ENCODE measurements at places on chromosomes 3 and 15. TPM values are rescaled to one million over a fixed set of nuclear protein-coding genes. Genes with fewer than 3 reads are reported as not detected.
A peak's percentile ranks its signal among the peaks of the same experiment; 100 is the strongest.

Gene C3orf80
- total RNA-seq = not detected

Gene CMTM8
- 5.0 TPM for total RNA-seq

Gene PLA2G4B
- 2.1 TPM for total RNA-seq

Gene C3orf18
- total RNA-seq = 17.1 TPM

Gene RAD51
- total RNA-seq = 69.6 TPM

Gene RASSF1
- 51.7 TPM for total RNA-seq

Gene TLR9
- 0.85 TPM for total RNA-seq

Gene ZNF80
- 0.82 TPM for total RNA-seq

Gene RHOV
- total RNA-seq = 0.45 TPM

DNA sequence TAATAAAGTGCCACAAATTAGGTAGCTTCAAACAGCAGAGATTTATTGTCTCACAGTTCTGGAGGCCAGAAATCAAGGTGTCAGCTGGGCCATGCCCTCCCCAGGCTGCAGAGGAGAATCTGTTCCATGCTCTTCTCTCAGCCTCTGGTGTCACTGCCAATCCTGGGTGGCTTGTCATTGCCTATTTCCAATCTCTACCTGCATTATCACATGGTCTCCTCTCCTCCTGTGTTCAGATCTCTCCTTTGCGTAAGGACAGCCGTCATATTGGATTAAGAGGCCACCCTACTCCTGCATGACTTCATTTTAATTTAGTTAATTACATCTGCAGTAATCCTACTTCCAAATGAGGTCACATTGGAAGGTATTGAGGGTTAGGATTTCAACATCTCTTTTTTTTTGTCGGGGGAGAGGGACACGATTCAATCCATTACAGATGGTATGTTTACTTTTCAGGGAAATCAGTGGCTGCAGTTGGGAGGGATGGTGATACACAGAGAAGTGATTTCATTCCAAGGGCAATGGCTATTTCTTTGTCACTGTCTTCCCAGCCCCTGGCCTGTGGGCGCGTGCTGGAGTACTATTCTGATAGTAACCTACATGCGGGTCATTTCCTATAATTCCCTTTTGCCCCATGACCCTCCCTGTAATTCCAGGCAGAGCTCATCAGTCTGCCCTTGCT, 169.4 kb downstream of the MINAR1 start:
- DNase-seq = no peak

- DNase-seq = no peak
These were observed 73.0 kb downstream of the FOXP1 start for GRCh38 chr3:71510510-71510909.

DNA sequence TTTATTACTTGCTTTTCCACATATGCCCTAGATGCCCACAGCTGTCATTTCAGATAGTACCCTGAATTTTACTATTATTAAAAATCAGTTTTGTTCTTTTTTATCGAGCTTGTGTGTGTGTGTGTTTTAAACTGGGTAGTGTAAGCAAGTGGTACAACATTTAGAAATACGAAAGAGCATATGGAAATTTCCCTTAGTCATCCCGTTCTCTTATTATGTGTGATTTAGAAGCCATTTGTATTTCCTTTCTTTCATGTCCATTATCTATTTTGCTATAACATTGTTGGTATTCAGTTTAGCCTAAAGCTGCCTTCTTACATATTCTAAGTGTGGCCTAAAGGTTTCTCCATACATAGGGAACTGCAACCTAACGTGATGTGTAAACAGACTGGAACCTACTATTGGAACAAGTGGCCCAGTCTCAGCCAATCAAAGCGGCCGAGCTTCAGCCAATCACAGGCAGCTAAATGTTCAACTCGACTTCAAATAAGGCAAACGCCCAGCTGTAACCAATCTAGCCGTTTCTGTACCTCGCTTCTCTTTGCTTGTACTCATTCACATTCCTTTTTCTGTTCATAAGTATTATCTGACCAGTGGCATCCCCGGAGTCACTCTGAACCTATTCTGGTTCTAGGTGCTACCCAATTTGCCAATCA, 14.7 kb upstream of the SYN2 start:
- DNase-seq = no peak

GRCh38 chr3:122067214-122067550, 12.0 kb downstream of the CD86 start:
- no peak for DNase-seq

GRCh38 chr3:178623666-178624255, 87.5 kb downstream of the KCNMB2 start:
- DNase-seq = no peak

GRCh38 chr15:60969658-60970057, 259.4 kb downstream of the RORA start:
- no peak for DNase-seq

DNA sequence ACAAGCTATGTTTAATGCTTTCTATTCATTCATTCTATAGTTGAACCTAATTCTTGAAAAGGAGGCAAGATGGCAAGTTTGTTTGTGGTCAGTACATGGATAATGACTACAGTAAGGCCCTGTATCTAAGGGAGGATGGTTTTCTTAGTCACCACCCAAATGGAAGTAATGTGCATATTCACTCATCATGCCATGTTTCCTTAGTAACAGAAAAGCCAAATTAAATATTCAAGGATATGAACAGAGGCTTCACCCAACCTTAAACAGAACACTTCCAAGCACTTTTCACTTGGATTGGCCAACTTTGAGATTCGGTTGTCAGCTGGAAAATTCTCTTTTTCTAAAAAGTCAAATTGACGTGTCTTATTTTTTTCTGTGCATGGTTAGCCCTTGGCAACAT, 805.3 kb upstream of the LMCD1 start:
- no peak for DNase-seq

- no peak for DNase-seq
These were observed 851.1 kb downstream of the FHIT start for GRCh38 chr3:60399861-60400845.

GRCh38 chr3:155554777-155555451, 190.0 kb downstream of the PLCH1 start:
- peak; percentile 34 for DNase-seq

DNA sequence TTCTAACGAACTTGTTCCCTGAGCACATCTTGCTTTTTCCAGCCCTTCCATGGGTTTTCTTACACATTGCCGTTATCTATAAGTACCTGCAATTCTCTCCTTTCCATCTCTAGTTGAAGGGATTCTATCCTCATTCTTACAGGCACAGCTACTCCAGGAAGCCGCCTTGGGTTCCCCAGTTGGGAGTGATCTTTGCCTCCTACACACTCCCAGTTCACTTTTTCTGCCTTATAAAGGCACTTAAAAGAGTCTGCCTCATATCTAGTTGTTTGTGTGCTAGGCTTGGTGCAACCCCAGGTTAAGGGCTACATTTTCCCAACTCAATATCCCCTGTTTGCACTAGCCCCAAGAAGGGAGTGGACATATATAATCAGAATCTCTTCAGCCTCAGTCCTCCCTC, 44.0 kb upstream of the IREB2 start:
- DNase-seq = no peak

GRCh38 chr3:27840807-27841594, 118.9 kb upstream of the EOMES start:
- no peak for DNase-seq

DNA sequence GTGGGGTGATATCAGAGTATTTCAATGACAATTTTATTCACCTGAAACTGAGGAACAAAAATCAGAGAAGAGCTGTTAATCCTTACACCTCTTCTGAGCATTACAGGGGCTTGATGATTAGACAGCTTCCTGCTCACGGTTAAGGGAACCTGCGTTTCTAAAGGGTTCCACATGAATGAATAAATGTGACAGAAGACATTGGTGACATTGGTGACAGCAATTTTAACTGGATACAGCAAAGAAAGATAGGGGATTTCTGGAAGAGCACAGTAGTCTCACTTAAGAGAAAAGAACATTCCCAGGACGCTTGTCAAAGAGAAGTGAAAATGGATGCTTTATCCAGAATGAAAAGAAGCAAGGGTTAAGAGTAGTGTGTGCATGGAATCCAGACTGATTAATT, 235.9 kb upstream of the CNTN3 start:
- no peak for DNase-seq

GRCh38 chr15:69713726-69714559, 261.3 kb downstream of the RPLP1 start:
- peak; percentile 78 for DNase-seq

DNA sequence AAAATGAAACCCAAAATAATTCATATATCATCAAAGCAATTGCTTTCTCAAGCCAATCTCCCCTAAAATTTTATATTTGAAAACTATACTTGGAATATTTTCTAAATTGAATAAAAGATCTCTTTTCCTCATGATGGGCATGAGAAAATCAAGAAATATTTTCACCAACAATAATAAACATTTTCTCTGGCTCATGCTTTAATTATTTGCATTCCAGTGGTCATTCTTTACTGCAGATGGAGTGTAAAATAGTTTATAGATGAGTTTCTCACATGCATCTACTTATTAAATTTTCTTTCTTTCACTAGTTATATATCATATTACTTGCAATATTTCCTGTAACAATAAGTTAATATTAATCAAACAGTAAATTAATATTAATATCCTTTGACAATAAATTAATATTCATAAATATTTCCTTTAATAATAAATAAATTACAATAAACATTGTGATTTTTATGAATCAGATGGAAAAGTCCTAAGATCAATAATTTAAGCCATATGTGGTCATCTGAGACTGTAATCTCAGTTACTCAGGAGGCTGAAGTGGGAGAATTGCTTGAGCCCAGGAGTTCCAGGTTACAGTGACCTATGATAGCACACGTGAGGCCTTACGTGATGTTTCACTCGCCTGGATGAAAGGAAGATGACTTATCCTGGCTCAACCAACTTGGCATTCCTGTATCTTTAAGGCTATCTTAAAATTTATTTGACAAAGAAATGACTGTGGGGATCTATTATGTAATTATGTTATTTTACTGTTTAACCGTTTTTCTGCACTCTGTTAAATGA, 958.8 kb downstream of the ZPLD1 start:
- no peak for DNase-seq

DNA sequence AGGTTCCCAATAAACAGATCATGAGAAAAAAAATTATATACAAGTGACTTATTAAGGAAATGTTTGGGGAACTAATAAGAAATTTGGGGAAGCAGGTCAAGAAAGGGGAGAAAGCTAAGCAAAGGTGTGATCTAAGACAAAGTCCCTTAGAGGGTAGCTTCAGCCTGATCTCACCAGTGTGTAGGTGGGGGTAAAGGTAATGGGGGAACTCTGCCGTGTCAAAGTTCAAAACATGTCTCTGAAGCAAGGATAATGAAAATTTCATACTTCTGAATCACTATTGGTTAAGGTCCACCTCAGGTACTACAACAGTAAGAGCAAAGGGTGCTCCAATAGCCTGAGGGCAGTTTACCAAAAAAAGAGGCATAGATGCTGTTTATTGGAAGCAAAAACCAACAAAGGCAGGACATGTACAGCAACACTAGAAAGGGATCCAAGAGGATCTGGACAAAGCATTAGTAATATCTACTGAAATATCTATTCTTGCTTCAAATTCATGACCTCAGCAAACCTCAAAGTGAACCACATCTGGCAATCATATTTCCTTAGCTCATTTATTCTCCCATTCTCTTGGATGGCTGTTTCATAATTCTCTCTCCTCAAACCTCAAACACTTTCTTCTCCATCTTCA, 6.9 kb downstream of the ACAD11 start:
- no peak for DNase-seq
